ENCODE measurements at places on chromosomes 5 and 9.

DNA sequence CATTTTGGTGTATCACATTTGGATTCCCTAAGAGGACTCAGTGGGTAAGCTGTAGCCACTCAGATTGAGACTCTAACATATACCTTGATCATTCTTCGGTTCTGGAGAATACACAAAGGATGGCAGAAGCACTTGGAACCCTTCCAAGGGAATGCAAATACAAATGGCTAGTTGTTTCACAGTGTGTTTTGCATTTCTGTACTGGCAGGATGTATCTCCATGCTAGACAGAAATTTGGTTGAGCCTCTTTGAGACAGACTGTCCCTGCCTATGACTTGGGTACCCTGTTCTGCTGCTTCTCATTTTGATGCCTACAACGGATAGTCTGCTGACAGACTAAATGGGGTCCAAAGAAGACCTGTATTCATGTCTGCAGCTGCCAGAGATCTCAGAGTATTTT, 273.5 kb downstream of the TMEM38B start:
- no peak for DNase-seq

GRCh38 chr5:19388391-19388790, 599.6 kb downstream of the CDH18 start:
- no peak for DNase-seq

- DNase-seq = no peak
Observed at GRCh38 chr9:106074006-106074405, 379.7 kb downstream of the TMEM38B start.

GRCh38 chr9:35650341-35651158, at the start of gene SIT1:
TSS of gene SIT1 (minus strand) at chr9:35650931. CDS start at chr9:35650853, 78 bp downstream.
- no peak for DNase-seq

- DNase-seq = no peak
Observed at GRCh38 chr9:75128535-75128934, 40.2 kb downstream of the OSTF1 start.

- DNase-seq = no peak
Observed at GRCh38 chr5:88785746-88786565, 97.0 kb downstream of the MEF2C start.

DNA sequence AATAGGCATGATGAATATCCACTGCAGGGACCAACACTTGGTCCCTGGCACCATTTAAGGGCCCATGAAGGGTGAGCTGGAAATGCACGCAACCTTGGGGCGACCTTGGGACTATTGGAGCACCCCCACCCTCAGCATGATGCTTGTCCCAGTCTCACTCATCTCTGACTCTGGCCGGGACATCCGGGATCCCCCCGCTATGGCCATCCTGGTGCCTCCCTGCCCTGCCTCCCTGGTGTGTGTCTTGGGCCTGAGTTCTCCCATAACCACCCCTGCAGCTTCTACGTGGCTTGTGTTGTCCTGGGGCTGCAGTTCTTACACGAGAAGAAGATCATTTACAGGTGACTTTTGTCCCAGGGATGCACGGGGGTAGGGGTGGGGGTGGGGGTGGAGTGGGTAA, 5.9 kb downstream of the ZDHHC12 start:
- DNase-seq = no peak

- DNase-seq = no peak
Observed at GRCh38 chr5:57332361-57332760, 150.2 kb downstream of the ACTBL2 start.

- DNase-seq = no peak
Observed at GRCh38 chr5:6510973-6511372, 62.3 kb downstream of the UBE2QL1 start.
